Mesothelial cell of epicardium (in vitro differentiated cells): ENCODE measurements at places on chromosomes 12 and 14. TPM values are rescaled to one million over a fixed set of nuclear protein-coding genes. Genes with fewer than 3 reads are reported as not detected.

- H3K27me3 ChIP-seq, result no peaks in the 10 kb centered on the region
- H3K27ac ChIP-seq, result peak overlapping the region; percentile 91
- peaks cover 43% of the 10 kb centered on the region for H3K36me3 ChIP-seq
- peaks cover 27% of the 10 kb centered on the region for H3K4me1 ChIP-seq
- no peak overlapping the region for H3K4me3 ChIP-seq
Observed at GRCh38 chr14:81516986-81517797, 16.5 kb downstream of the SEL1L start.

DNA sequence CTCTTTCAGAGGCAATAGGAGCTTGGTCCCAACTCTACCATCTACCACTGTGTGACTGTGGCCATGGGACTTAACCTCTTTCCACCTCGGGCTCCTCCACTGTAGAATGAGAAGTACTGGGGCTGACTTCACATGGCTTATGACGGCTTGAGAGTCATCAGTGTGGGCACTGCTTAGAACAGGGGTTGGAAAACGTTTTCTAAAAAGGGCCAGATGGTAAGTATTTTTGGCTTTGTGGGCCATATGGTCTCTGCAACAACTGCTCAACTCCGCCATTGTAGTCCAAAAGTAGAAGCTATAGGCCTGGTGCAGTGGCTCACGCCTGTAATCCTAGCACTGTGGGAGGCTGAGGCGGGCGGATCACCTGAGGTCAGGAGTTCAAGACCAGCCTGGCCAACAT lies 69.2 kb upstream of the LTA4H start:
- no peaks in the 10 kb centered on the region for H3K4me1 ChIP-seq
- no peak overlapping the region for H3K27ac ChIP-seq
- no peaks in the 10 kb centered on the region for H3K36me3 ChIP-seq
- no peak for DNase-seq

DNA sequence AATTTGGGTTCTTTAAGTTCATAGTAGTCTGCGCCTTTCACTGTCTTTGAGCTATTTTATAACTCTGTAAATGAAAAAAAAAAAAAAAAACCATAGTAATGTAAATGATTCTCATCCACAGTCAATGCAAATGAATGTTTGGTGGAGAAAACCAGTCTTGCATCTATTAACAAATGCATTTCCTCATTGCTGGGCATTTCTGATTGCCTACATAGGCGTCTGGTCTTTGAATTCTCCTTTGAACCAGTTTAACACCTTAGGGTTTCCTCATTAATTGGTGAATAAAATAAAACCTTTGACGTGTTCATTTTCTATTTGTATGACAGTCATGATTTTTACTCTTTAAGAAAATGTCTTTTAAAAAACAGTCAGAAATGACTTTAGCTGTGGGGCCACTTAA lies 114.8 kb downstream of the C12orf75 start:
- peak overlapping the region; percentile 77 for H3K27ac ChIP-seq
- no peak overlapping the region for H3K4me3 ChIP-seq
- peaks cover 34% of the 10 kb centered on the region for H3K4me1 ChIP-seq
- no peaks in the 10 kb centered on the region for H3K27me3 ChIP-seq
- no peak for DNase-seq

Gene OR4K17
- not detected in 3 replicates for total RNA-seq

Gene SYT1
- 13.6 to 15.4 TPM (median 15.3 TPM) in 3 replicates for total RNA-seq

DNA sequence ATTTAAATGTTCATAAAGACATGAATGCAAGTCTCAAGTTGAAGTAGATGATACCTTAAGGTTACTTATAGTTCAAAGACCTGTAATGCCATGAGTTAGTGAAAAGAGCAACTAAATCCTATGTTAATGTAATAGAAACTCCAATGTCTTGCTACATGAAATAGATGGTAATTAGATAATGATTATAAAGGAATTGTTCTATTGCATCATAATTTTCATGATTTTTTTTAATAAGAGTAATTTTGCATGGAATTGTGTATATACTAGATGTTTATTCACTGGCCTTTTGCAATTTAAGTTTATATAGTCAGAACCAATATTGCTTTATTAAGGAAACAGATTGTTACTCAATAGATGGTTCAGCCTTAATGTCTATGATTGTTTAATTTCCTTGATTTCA lies 115.5 kb upstream of the SYT10 start:
- H3K4me3 ChIP-seq, result no peak overlapping the region
- no peak for DNase-seq
- H3K4me1 ChIP-seq, result peaks cover 17% of the 10 kb centered on the region
- peaks cover 12% of the 10 kb centered on the region for H3K36me3 ChIP-seq
- no peak overlapping the region for H3K27ac ChIP-seq

GRCh38 chr12:104416136-104416535 lies 40.6 kb upstream of the CHST11 start:
- peaks cover 9% of the 10 kb centered on the region for H3K4me1 ChIP-seq
- no peaks in the 10 kb centered on the region for H3K27me3 ChIP-seq
- H3K36me3 ChIP-seq, result no peaks in the 10 kb centered on the region
- no peak overlapping the region for H3K27ac ChIP-seq
- no peak overlapping the region for H3K4me3 ChIP-seq

- H3K4me3 ChIP-seq, result no peak overlapping the region
- H3K36me3 ChIP-seq, result no peaks in the 10 kb centered on the region
- DNase-seq, result no peak
- no peaks in the 10 kb centered on the region for H3K27me3 ChIP-seq
Observed at GRCh38 chr14:37063467-37064240, 108.8 kb downstream of the SLC25A21 start.

Gene SPX
- total RNA-seq, result not detected in 3 replicates

GRCh38 chr12:51369581-51369980 lies 21.6 kb downstream of the GALNT6 start:
- H3K4me1 ChIP-seq, result peaks cover 31% of the 10 kb centered on the region
- H3K27ac ChIP-seq, result peak overlapping the region; percentile 31
- DNase-seq, result no peak
- H3K36me3 ChIP-seq, result peaks cover 4% of the 10 kb centered on the region

Gene SLCO1B1
- total RNA-seq, result 0.09 to 0.11 TPM in 2 of 3 replicates, not detected in the other

Gene MYH6
- total RNA-seq, result not detected in 3 replicates

DNA sequence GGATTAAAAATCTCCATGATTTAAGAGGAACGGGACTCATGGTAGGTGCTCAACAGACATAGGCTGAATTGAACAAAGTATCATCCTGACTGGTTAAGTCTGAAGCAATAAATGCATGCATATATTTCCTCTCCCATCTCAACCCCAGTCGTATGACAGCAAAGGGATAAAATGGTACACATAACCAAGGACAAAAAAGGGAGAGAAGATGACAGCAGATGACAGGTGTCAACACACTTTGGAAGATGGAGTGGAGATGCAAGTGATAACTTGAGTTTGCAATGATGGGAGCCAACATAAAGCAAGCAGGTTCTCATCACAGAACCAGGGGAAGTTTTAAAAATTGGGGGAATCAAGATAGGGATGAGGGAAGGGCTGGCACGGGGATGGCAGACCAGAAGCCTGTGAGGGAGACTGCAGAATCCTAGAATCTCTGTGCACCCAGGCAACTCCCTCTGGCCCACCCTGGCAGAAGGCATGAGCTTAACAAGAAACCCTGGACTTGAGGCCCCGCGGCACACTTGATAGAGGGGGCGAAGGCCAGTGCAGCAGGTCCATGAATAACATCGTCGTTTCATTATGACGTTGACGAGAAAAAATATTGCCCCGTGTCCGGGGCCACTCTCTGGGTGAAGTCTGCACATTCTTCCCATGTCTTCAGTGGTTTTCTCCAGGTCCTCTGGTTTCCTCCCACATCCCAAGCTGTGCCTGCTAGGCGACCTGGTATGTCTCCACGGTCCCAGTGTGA lies 5.0 kb downstream of the C1RL start:
- H3K4me1 ChIP-seq, result peaks cover 10% of the 10 kb centered on the region
- peaks cover 23% of the 10 kb centered on the region for H3K36me3 ChIP-seq
- no peak overlapping the region for H3K4me3 ChIP-seq
- H3K27ac ChIP-seq, result no peak overlapping the region

DNA sequence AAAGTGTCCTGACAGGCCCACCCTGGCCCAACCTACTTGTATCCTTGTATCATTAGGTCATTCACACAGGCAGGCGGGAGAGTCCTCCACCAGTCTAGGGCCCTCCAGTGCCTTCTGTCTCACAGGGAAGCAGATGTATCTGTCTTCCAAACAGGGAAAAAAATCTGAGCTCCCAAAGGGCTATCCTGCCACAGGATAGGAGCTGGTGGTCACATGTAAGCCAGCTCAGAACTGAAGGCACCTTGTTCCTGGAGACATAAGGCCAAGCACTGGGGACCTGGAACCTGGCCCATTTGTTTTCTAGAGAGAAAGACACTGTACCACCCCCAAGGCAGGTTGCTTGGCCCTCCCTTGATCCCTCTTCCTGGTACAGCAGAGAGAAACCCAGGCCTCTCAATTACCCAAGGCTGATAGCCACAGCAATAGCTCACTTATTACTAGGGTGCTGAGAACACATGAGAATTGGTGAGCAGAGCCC lies 19.4 kb upstream of the PLEKHH1 start:
- peaks cover 63% of the 10 kb centered on the region for H3K27me3 ChIP-seq
- DNase-seq, result no peak
- H3K27ac ChIP-seq, result no peak overlapping the region
- no peaks in the 10 kb centered on the region for H3K36me3 ChIP-seq
- H3K4me3 ChIP-seq, result peak overlapping the region; percentile 73

GRCh38 chr12:4320497-4320852 lies 538 bp upstream of the TIGAR start:
- H3K4me3 ChIP-seq, result peak overlapping the region; percentile 93
- H3K27ac ChIP-seq, result peak overlapping the region; percentile 99
- DNase-seq, result no peak
- no peaks in the 10 kb centered on the region for H3K27me3 ChIP-seq

DNA sequence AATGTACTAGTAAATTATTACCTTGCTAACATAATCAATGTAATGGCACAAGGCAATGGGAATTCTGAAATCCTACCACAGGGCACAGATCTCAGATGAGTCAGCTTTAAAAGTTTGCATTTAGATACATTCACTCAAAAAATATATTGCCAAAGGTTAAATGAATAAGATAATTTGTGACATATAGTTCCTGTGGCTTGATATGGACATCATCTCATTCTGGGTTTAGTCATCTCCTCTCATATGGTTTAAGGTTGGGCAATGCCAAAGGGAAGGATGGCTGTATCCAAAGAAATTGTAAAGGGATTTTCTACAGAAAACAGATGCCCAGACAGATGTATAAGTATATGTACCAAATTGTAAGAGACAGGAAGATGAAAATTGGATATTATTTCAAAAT lies 1065.0 kb downstream of the LRFN5 start:
- H3K27me3 ChIP-seq, result no peaks in the 10 kb centered on the region
- no peak overlapping the region for H3K27ac ChIP-seq
- H3K4me3 ChIP-seq, result no peak overlapping the region
- H3K36me3 ChIP-seq, result no peaks in the 10 kb centered on the region
- H3K4me1 ChIP-seq, result no peaks in the 10 kb centered on the region

DNA sequence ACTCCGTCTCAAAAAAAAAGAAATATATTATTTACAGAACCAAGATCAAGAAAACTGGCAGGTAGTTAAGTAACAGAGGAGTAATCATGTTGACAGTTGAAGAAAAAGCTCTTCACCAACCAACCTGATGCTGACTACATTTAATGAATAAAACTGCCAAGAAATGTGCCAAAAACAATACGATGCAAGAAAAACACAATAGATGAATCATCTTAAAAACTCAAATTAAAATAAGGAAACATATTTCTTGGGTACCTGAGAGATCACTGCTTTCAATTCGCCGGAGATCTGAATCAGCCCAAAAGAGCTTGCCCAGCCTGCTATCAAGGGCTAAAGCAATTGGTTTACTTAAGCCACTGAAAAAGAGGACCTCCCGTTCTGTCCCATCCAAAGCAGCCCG lies 76.4 kb downstream of the BCL2L14 start:
- H3K4me3 ChIP-seq, result no peak overlapping the region
- H3K27me3 ChIP-seq, result no peaks in the 10 kb centered on the region
- H3K36me3 ChIP-seq, result peaks cover 43% of the 10 kb centered on the region

GRCh38 chr12:75913502-75914351 lies 117.8 kb downstream of the PHLDA1 start:
- H3K4me3 ChIP-seq, result no peak overlapping the region
- no peak overlapping the region for H3K27ac ChIP-seq
- no peak for DNase-seq
- peaks cover 23% of the 10 kb centered on the region for H3K4me1 ChIP-seq
- H3K27me3 ChIP-seq, result no peaks in the 10 kb centered on the region
- no peaks in the 10 kb centered on the region for H3K36me3 ChIP-seq

- H3K36me3 ChIP-seq, result no peaks in the 10 kb centered on the region
- H3K27me3 ChIP-seq, result peaks cover 11% of the 10 kb centered on the region
- H3K4me3 ChIP-seq, result no peak overlapping the region
- DNase-seq, result peak; percentile 8
Observed at GRCh38 chr12:109743076-109743910, 29.7 kb downstream of the FAM222A start.

Gene TMEM52B
- 0.97 to 1.6 TPM (median 1.1 TPM) in 3 replicates for total RNA-seq

- no peak overlapping the region for H3K27ac ChIP-seq
- DNase-seq, result no peak
- H3K4me3 ChIP-seq, result no peak overlapping the region
- no peaks in the 10 kb centered on the region for H3K36me3 ChIP-seq
Observed at GRCh38 chr14:42407153-42407552, 800.5 kb downstream of the LRFN5 start.

- H3K27ac ChIP-seq, result peak overlapping the region; percentile 78
- DNase-seq, result peak; percentile 27
- H3K36me3 ChIP-seq, result no peaks in the 10 kb centered on the region
- H3K4me1 ChIP-seq, result peaks cover 29% of the 10 kb centered on the region
Observed at GRCh38 chr12:85275374-85275773, 4.6 kb upstream of the ALX1 start.
